Activated CD4-positive, alpha-beta T cell treated with anti-CD3 and anti-CD28 coated beads for 24 hours (primary cell): ENCODE measurements at places on chromosomes 3 and 15.

DNA sequence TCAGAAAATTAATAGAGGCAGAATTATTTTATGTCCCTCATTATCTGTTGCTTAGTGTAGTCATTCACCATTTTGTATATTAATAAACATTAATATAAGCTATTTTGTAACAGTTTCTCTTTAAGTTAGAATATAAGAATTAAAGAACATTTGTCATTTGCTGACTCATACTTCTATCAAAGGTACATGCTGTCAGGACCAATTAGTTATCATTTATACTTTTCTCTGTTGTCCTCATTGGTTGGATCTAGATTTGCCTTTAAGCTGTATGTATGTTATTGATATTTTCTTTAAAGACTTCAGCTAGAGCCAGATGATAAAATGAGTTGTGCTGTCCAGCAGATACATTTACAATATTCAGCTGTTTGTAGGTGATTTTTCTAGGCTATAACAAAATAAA lies 168.4 kb upstream of the MLF1 start:
- no peak for DNase-seq

DNA sequence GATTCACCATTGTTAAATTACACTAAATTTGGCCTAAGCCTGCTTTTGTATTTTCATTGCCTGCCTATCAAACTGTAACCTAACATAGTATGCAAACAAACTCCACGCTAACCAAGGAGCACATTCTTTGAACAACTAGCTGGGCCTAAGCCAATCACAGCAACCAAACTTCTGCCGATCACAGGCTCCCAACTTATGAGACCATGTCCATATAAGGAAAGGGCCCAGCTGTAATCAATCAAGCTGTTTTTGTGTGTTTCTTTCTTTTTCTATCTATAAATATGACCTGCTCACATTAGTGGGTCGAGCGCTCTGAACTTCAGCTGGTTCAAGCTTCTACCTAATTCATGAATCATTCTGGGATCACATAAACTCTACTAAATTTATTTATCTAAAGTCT lies 473.6 kb downstream of the SI start:
- no peak for DNase-seq

GRCh38 chr3:108079877-108080276 lies 11.0 kb downstream of the CD47 start:
- DNase-seq: no peak

- DNase-seq: no peak
Measured at GRCh38 chr3:146080578-146080977, 80.4 kb downstream of the PLOD2 start.

DNA sequence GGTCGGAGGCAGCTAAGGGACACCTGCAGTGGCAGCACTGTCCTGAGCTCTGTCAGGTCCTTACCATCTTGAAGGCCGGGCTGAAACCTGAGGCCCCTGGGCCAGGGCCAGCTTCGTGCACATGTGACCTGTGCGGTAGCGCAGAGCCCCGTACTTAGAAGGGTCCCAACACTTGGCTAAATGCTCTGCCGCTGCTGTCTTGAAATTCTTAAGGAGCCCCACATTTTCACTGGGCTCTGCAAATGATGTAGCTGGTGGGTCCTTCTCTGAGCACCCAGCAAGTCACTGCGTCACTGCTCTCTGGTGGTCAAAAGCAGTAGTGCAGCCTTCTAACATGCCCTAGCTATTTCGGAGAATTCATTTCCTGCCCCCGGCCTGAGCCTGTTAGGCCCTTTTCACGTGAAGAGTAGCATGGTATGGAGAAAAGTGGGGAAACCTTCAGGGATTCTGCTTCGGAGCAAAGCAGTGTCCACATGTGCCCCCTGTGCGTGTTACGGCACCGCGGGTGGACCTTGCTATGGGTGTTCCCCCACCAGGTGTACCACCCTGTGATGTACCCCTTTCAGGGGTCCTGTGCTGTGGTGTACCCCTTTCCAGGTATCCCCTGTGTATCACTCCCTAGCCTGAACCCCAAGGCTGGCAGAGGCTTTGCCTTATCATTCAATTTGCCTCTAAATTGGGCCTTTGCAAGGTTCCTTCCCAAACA lies 79.7 kb downstream of the TMEM266 start:
- peak; percentile 71 for DNase-seq

- DNase-seq: no peak
Measured at GRCh38 chr3:112471596-112472325, 27.5 kb downstream of the BTLA start.
